Large intestine (tissue), 12 donors: ENCODE measurements at places on chromosomes 7 and 10. TPM values are rescaled to one million over a fixed set of nuclear protein-coding genes. Genes with fewer than 3 reads are reported as not detected.

- H3K36me3 ChIP-seq: no peaks in the 10 kb centered on the region
- no peaks in the 10 kb centered on the region for H3K27me3 ChIP-seq
- no peak overlapping the region for H3K27ac ChIP-seq
- H3K4me1 ChIP-seq: no peaks in the 10 kb centered on the region
- no peak overlapping the region for H3K4me3 ChIP-seq
Measured at GRCh38 chr10:47173929-47174442, 126.0 kb upstream of the GDF10 start.

DNA sequence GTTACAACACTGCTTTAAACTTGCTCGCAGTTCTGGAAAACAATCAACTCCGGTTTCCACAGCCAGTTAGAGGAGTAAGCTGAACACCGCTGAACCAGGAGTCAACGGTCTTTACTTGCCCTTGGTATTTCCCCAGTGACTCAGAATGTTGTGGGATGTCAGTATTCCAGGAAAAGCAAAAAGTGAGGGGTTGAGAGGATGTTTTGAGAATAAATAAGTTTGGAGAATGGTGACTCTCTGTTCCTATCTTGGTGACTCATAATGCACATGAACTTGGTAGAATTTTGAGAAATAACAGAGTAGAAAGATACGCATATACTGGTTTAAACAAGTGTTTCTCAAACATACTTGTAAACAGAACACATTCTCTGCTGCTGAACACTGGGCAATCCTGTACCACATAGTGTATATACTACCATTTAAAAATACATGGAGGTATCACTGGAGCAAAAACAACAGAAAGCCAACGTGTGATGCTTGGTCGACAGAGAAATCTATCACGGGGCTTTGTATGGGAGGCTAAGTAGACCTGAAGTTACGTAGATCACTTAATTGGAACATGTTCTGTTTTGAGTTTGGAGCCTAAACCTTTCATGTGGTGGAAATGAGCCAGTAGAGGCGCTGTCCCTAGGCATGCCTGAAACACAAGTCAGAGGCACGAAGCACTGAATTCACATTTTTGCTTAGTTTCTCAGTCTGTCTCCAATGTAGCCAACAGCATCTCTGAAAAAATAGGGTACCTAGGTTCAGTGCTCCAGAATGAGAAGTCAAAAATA, 534.3 kb downstream of the PARD3 start:
- no peaks in the 10 kb centered on the region for H3K36me3 ChIP-seq
- no peak for DNase-seq
- no peak overlapping the region for H3K4me3 ChIP-seq
- no peaks in the 10 kb centered on the region for H3K4me1 ChIP-seq
- no peak overlapping the region for H3K27ac ChIP-seq

GRCh38 chr7:117127585-117128168, 174.4 kb downstream of the ST7 start:
- no peak overlapping the region for H3K27ac ChIP-seq
- peaks cover 5% of the 10 kb centered on the region for H3K4me1 ChIP-seq
- DNase-seq: peak; percentile 39
- H3K27me3 ChIP-seq: no peaks in the 10 kb centered on the region
- no peak overlapping the region for H3K4me3 ChIP-seq
- H3K36me3 ChIP-seq: peaks cover under 1% of the 10 kb centered on the region

DNA sequence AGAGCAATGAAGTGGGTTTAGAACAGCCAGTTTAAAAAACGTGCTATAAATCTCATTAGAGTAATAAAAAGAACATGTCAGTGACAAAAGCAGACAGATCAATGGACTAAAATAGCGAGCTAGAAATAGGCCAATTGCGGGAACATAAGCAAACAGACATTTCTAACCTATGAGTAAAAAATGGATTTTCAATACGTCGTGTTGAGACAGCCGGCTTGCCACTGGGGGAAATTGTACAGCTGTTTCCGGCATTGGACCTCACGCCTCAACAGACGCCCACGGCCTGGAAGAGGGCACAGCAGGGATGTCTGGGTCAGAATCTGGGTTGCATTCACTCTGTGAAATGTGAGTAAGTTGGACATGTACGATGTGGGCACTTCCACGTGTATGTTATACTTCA, 92.9 kb downstream of the SVOPL start:
- no peaks in the 10 kb centered on the region for H3K36me3 ChIP-seq
- no peaks in the 10 kb centered on the region for H3K27me3 ChIP-seq
- DNase-seq: no peak
- H3K4me3 ChIP-seq: no peak overlapping the region
- peaks cover 15% of the 10 kb centered on the region for H3K4me1 ChIP-seq

DNA sequence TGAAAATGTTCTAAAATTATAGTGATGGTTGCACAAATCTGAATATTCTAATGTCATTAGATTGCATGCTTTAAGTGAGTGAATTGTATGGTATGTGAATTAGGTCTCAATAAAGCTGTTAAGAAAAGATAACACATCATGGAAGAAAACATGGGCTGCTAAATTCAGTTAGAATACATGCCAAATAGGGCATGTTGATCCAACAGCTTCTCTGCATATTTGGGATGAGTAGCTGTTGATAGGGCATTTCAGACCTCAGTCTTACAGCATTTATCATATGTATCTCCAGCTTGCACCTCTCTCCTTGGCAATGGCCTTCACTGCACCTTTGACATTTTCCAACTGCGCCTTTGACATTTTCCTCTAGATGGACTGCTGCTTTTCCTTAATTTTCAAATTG, 13.2 kb downstream of the CREB5 start:
- no peaks in the 10 kb centered on the region for H3K36me3 ChIP-seq
- DNase-seq: no peak
- H3K4me3 ChIP-seq: no peak overlapping the region
- no peak overlapping the region for H3K27ac ChIP-seq
- no peaks in the 10 kb centered on the region for H3K4me1 ChIP-seq

GRCh38 chr10:8338177-8338766, 283.8 kb downstream of the GATA3 start:
- peaks cover 3% of the 10 kb centered on the region for H3K4me1 ChIP-seq
- no peak for DNase-seq
- no peak overlapping the region for H3K27ac ChIP-seq
- no peak overlapping the region for H3K4me3 ChIP-seq

DNA sequence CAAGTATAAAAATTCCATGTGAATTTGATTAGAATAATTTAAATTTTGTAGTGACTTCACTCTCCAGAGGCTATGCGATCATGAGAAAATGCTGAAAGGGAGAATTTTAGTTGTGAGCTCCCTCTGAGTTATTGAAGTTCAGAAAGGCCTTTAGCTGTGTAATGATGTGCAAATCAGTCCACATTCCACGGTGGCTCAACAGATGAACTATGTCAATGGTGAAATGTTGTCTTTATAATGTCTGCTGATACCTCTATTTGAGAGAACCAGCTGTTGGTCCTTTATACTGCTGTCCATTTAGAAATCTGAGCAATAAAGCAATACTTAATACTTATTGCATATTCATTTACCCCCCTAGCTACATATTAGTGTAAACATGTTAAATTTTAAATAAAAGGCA, 7.1 kb upstream of the ITGB8 start:
- H3K4me1 ChIP-seq: peaks cover 4% of the 10 kb centered on the region
- no peak overlapping the region for H3K4me3 ChIP-seq
- H3K27me3 ChIP-seq: no peaks in the 10 kb centered on the region
- DNase-seq: no peak

DNA sequence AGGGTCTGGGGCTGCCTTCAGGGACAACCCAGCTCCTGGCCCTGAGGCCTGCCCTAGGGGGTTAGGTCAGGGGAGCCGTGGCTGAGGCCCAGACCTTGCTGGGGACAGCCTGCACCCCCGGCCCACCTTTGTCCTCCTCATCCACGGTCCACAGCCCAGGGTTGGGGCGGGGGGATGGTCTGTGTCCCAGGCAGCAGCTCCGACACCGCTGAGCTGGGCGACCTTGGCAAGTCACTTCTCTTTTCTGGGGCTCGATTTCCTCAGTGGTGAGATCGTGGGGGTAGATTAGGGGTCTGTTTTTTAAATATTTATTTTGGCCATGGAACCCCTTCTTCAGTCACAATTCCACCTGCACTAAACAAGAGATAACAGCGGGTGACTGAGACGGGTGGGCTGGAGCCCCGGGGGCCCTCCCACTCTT, 30.9 kb downstream of the DNAJB12 start:
- peaks cover 43% of the 10 kb centered on the region for H3K4me1 ChIP-seq
- H3K27me3 ChIP-seq: no peaks in the 10 kb centered on the region
- no peak overlapping the region for H3K4me3 ChIP-seq
- no peaks in the 10 kb centered on the region for H3K36me3 ChIP-seq
- DNase-seq: no peak
- no peak overlapping the region for H3K27ac ChIP-seq

GRCh38 chr10:73414230-73414945, 530 bp upstream of the ANXA7 start:
- peak overlapping the region; percentile 12 for H3K27ac ChIP-seq
- H3K36me3 ChIP-seq: no peaks in the 10 kb centered on the region
- no peaks in the 10 kb centered on the region for H3K4me1 ChIP-seq
- DNase-seq: peak; percentile 13
- H3K27me3 ChIP-seq: no peaks in the 10 kb centered on the region

DNA sequence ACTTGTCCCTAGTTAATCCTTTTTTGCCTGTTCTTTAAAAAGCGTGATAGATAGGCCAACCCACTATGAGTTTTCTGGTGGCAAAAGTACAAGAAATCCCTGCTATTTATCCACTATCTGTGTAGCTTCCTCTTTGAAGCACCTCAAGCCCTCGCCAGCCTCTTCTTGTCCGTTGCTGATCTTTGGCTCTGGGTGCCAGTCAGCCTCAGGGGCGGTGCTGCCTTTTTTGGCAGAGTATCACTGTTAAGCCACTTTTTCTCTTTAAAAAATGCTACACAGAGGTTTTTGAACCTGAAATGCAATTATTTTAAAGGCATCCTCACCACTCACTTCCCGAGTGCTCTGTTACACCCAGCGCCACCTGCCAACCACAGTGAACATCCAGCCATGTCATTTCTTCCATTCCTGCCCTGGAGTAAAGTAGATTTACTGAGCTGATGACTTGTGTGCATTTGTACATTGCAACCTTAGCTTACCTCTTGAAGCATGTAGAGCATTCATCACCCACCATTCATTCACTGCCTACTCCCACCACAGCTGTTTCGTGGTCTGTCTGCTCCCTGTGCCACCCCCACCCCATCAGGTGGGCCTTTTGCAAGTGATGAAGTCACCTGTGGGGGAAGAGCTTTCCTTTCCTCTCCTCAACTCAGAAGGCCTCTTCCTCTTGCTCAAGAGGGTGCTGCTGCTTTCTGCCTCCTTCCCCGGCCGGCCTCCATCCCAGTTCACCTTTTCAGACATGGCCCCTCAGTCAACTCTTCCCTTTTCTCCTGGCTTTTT, 414.2 kb upstream of the GALNT17 start:
- no peak for DNase-seq
- no peaks in the 10 kb centered on the region for H3K4me1 ChIP-seq
- H3K27me3 ChIP-seq: no peaks in the 10 kb centered on the region

- H3K4me1 ChIP-seq: no peaks in the 10 kb centered on the region
- peaks cover 10% of the 10 kb centered on the region for H3K27me3 ChIP-seq
- H3K4me3 ChIP-seq: no peak overlapping the region
- DNase-seq: no peak
Measured at GRCh38 chr7:28532181-28532580, 119.9 kb downstream of the CREB5 start.

DNA sequence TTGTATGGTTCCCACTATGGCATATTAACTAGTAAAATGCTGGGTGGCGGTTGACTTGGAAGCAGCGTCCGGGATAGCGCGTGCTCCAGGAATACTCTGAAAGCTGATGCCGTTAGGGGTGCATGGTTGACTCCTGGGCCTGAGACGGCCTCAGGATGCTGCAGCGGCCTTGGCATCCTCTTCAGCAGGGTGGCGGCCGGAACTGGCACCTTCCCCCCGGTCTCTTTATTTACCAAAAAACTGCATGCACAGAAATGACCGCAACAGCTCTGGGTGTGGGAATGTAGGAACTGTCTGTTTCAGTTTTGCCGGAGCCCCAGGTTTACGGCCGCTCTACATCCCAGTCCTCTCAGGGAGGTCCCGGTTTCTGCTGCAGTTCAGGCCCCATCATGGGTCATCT, 28.8 kb downstream of the PFKP start:
- peaks cover 6% of the 10 kb centered on the region for H3K36me3 ChIP-seq
- no peaks in the 10 kb centered on the region for H3K27me3 ChIP-seq
- DNase-seq: no peak
- no peak overlapping the region for H3K27ac ChIP-seq
- no peak overlapping the region for H3K4me3 ChIP-seq
- H3K4me1 ChIP-seq: peaks cover 21% of the 10 kb centered on the region

GRCh38 chr10:22713853-22714478, 412 bp downstream of the PIP4K2A start:
- peak overlapping the region; percentile 84 for H3K4me3 ChIP-seq
- peaks cover 20% of the 10 kb centered on the region for H3K27me3 ChIP-seq
- peak overlapping the region; percentile 53 for H3K27ac ChIP-seq
- H3K4me1 ChIP-seq: peaks cover 4% of the 10 kb centered on the region
- H3K36me3 ChIP-seq: no peaks in the 10 kb centered on the region

DNA sequence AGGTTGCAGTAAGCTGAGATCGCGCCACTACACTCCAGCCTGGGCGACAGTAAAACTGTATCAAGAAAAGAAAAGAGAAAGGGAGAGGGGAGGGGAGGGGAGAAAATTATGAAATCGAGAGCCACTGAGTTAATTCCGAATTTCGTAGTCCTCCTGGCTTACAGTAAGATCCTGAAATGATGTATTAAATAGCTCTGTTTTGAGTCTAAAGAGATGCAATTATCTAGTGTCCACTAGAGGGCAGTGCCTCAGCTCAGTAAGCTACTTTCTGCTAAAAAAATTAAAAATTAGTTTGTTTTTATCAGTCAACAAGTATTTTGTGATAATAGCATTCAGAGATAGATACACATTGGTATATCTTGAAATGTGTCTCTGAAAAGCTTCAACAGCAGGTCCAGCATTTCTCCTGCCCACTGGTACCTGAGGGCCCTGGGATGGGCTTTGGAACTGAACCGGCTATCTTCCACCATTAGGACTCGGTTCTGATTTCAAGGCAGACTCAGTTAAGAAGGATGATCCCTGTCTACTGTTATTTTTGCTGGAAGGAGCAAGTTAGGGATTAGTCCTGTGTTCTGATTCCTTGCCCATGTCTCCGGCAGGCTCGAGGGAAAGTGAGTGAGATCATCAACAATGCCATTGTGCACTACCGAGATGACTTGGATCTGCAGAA, 19.5 kb downstream of the TSPAN33 start:
- H3K27me3 ChIP-seq: no peaks in the 10 kb centered on the region
- no peak overlapping the region for H3K27ac ChIP-seq
- no peak for DNase-seq
- peaks cover 2% of the 10 kb centered on the region for H3K36me3 ChIP-seq

SPDYE1 gene
- 0.72 TPM for polyA plus RNA-seq

LMTK2 gene
- polyA plus RNA-seq: 19.4 TPM

DPP6 gene
- polyA plus RNA-seq: 7.8 TPM

PRSS2 gene
- polyA plus RNA-seq: 60.4 TPM

TMED4 gene
- polyA plus RNA-seq: 164 TPM

PLCE1 gene
- polyA plus RNA-seq: 27.4 TPM

GIMAP5 gene
- 9.0 TPM for polyA plus RNA-seq

SLC18A3 gene
- polyA plus RNA-seq: 3.5 TPM

DRGX gene
- 0.78 TPM for polyA plus RNA-seq

EPHB4 gene
- polyA plus RNA-seq: 30.4 TPM

GNAT3 gene
- 0.57 TPM for polyA plus RNA-seq
